ENCODE measurements at places on chromosomes 7 and 10. TPM values are rescaled to one million over a fixed set of nuclear protein-coding genes. Genes with fewer than 3 reads are reported as not detected.

The GHRHR gene
- not detected for total RNA-seq

The PRPS1L1 gene
- total RNA-seq, result not detected

The BRAT1 gene
- 119 TPM for total RNA-seq

The SEC23IP gene
- 6.4 TPM for total RNA-seq

The NKX2-3 gene
- total RNA-seq, result 0.45 TPM

The FAM221A gene
- total RNA-seq, result 18.1 TPM

Data from stomach (tissue), 19 donors.